ENCODE measurements at places on chromosomes 11 and 22.

- DNase-seq, result no peak
Observed at GRCh38 chr11:16804104-16804947, 65.9 kb downstream of the C11orf58 start.

- DNase-seq, result no peak
Observed at GRCh38 chr11:2951231-2952110, 22.3 kb upstream of the PHLDA2 start.

- DNase-seq, result no peak
Observed at GRCh38 chr22:26559961-26560575, 29.9 kb downstream of the TPST2 start.

DNA sequence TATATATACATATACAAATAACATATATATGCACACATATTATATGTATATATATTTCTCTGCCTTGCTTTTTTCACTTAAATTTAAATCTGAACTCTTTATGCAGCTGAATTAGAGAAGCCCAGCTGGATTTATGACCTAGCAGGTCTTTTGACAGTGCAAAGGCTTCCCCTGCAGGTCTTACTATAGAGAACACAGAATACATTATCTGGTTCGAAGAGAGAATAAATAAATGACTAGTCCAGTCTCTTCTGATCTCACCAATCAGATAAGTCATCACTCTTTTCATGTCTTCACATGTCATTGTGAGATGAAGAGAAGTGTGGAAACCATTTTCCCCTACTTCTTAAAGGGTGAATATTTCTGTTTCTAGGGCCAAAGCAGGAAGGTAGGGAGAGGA lies 58.2 kb downstream of the OR10A6 start:
- no peak for DNase-seq

DNA sequence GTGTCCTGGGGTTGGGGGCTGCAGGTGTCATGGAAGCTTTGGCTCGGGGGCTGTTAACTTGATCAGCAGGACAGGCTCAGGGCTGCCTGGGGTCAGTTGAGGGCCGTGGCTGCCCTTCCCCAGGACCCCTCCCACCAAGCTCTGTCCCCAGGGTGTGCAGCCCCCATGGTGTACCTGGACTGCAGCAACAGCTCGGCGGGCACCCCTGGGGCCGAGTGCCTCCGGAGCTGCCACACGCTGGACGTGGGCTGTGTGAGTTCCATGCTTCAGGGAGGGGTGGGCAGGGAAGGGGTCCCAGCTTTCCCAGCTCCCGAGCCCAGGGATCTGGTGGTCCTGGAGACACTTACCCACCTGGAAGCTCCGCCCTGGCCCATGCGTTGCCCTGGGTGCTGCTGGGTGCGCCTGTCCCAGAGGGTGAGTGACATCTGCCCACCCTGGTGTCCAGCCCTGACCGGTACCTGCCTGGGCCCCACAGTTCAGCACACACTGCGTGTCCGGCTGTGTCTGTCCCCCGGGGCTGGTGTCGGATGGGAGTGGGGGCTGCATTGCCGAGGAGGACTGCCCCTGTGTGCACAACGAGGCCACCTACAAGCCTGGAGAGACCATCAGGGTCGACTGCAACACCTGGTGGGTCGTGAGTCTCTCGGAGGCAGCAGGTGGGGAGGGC lies 11.3 kb downstream of the MUC5B start:
- no peak for DNase-seq

DNA sequence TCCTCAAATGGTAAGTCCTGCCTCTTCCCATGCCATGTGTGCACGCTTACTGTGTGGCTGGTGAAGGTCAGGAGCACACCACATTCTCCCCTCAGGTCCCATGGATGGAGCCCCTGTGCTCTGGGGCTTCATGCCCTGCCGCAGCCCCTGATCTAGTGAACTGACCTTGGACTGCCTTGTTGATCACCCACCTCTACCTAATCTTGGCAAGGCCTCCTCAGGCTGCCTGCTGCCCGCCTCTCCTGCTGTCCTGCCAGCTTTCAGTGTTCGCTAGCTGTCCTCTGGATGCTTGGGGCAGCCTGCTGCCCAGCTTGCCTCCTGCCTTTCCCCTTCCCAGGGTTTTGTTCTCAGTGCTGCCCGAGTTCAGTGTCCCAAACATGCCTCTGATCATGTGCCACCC lies 38.1 kb downstream of the CABIN1 start:
- no peak for DNase-seq

- DNase-seq, result no peak
Observed at GRCh38 chr11:9609841-9610240, 36.4 kb downstream of the WEE1 start.

DNA sequence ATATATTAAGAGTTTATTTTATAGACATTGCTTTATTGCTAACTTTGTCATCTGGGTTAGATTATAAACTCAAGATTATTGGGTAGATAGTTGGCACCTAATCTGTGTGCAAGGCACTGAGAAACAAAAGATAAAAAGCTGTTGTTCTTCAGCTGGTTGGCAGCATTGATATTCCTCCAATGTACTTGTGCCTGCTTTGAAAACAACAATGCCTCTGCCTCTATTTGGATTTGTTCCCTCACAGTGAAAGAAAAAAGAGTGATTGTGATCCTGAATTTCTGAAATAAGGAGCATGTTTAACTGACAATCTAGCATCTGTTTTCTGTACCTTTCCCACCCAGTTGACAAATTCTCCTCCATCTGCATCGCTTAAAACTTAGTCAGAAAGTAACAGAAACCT lies 98.3 kb downstream of the TYR start:
- no peak for DNase-seq

GRCh38 chr11:5620651-5621521 lies 3.9 kb upstream of the TRIM34 start:
- DNase-seq, result no peak

DNA sequence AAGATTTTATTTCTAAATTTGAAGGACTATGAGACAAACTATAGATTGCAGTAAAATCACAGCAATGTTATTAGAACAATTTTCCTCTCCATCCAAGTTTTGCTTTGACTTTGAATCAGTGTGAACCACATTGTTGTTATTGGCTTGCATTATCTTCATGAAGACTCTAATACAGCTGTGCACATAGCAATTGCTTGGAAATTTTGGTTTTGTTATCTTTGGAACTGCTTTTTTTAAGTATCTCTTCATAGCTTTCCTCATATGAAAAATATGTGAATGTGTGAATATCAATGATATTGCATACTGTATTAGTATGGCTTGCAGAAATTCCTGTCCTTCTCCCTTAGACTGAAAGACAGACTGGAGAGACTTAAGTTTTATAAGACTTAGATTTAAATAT lies 666.6 kb downstream of the LUZP2 start:
- DNase-seq, result no peak

DNA sequence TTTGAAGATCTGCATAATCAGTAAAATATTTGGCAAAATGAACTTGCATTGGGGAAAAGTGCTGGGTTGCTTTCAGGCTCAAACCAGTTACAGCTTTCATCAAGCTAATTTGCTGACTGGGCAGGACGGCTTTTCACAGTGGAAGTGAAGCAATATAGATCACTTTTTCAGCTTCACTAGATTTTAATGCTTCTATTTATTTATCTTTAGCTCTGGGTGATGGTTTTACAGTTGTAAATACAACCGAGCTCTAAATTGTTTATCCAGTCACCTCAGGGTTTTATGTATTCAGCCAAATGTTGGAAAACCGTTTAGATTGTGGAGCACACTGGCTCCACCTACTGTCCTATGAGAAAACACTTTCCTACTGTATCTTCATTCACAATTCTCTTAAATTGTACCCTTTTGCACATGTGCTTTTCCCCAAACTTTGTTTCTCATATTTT lies 58.2 kb downstream of the ACER3 start:
- DNase-seq, result no peak

DNA sequence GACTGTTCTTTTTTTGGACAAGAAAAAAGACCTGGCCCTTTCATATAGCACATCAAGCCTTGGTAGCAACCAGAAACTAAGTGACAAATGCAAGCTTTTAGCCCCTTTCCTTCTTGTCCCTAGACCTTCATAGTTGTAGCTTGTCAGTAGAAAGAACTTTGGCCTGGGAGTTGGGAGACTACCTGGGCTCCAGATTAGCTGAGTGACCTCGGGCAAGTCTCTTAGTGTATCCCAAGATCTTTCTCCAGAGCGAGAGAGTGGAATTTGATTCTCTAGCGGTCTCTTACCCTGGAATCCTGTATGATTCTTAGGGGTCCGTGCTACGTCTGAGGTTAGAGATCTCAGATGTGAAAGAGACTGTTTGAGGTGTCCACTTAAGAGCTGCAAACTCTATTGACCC lies 59.0 kb downstream of the ZNRF3 start:
- DNase-seq, result no peak

DNA sequence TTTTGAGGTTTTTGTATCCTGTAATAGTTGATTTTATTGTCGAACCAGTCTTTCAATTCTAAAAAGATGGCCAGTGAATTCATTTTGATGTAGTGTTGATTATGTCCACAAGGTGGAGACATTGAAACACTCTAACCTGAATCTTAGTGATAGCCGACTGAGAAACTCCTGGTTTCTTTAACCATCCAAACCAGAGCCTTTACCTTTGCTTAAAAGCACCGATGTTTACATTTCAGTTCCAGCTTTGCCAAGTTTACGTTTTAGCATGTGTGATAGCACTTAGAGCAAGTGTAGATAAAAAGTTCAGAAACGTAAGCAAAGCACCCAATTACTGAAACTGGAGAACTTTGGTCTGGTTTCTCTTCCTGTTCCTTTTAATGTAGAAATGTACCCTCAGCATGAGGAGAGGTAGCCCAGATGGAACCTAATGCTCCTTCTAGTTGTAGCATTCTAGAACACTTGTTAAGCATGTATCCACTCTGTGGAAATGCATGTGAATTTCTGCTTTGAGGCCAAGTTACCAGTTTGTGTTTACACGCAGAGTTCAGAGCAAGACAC lies 208.6 kb downstream of the DBX1 start:
- no peak for DNase-seq

GRCh38 chr22:37283393-37283937 lies 1.2 kb downstream of the CYTH4 start:
- no peak for DNase-seq

DNA sequence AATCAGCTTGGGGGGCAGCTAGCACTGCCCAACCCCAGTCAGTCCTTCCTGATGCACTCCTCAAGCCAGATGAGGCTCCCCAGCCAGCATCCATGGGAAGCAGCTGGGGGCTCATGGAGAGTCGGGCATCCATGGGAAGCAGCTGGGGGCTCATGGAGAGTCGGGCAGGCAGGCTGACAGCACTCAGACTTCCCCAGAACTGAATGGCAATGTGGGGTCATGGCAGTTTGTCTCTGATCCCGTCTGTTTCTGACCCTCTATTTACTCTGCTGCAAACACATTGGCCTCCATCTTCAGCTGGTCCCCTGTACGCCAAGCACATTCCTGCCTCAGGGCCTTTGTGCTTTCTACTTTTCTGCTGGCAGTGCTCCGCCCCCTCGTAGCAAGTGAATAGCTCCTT lies 314.8 kb downstream of the NTM start:
- no peak for DNase-seq

DNA sequence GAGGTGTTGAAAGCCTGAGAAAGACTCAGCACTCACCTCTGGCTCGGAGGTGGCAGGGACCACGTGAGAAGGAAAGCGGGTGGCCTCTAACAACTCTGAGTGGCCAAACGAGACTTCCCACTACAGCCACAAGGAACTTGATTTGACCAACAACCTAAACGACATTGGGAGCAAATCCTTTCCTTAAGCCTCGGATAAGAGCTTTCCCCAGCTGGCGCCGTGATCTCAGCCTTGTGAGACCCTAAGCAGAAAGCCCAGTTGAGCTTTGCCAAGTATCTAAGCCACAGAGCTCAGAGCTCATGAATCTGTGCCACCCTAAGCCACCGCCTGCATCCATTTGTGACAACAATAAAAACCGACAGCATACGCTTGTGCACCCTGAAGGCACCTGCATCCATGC lies 636.0 kb downstream of the TBC1D22A start:
- no peak for DNase-seq

- DNase-seq, result no peak
Observed at GRCh38 chr11:121406291-121406690, 45.8 kb upstream of the SORL1 start.

DNA sequence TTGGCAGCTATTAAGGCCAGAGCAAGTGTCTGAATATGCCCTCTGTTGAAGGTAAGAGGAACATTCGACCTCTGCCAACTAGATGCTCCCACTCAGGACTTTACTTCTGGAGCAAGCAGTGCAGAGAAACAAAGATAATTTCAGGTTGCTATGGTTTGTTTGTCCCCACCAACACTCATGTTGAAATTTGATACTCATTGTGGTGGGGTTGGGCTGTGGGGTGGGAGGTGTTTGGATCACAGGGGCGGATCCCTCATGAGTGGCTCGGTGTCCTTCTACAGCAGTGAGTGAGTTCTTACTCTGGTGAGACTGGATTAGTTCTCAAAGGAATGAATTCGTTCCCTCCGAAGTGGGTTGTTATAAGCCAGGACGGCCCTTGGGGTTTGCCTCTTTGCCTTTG lies 12.0 kb downstream of the OR8A1 start:
- no peak for DNase-seq

DNA sequence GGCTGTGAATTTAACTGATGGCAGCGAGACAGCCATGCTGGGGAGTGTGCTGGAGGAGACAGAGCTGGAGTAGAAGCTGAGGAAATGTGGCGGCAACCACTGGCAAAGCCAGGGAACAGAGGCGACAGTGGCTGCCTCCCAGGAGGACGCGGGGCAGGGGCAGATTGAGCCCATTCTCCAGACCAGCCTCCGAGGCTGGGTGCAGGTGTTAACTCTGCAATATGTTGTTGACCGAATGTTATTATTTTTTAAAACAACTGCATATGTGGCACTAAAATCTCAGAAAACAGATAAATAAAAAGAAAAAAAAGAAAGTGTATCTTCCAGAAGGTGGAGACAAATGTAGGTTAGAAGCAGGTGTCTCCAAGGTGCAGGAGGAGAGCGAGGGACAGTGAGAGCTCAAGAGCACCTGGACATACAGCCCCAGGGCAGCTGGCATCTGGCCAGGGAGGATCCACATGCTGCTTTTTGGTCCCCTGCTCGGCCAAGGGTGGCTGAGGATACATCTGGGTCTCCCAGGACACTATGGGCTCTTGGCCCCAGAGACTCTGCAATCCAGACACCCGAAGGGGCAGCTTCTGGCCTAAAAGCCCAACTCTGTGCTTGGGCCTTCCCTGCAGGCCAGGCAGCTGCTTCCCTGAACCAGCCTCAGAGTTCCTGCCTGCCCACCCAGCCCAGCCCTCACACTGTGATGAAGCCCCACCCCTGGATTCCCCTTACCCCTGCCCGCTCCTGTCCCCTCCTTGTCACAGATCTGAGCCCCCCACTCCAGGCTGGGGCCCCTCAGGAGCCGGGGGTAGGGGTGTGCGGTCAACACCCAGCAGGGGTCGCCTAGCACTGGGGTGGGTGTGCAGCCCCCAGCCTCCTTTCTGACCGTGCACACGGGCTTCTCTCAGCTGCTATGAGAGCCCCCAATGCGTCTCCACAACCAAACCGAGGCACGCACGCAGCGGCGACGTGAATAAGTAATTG lies 12.9 kb downstream of the RTN4R start:
- DNase-seq, result no peak

GRCh38 chr22:44956840-44957767 lies 52.7 kb downstream of the PHF21B start:
- no peak for DNase-seq

- DNase-seq, result peak; percentile 68
Observed at GRCh38 chr22:29245626-29246385, 22.0 kb downstream of the RHBDD3 start.

- DNase-seq, result no peak
Observed at GRCh38 chr22:46036558-46037408, 59.8 kb upstream of the WNT7B start.

GRCh38 chr11:46889689-46890475 lies 28.5 kb downstream of the LRP4 start:
- peak; percentile 81 for DNase-seq

GRCh38 chr11:18749681-18750319 lies 23.8 kb upstream of the IGSF22 start:
- no peak for DNase-seq

- no peak for DNase-seq
Observed at GRCh38 chr11:1878137-1879031, 13.3 kb downstream of the PRR33 start.

- no peak for DNase-seq
Observed at GRCh38 chr22:19641983-19642451, 72.3 kb upstream of the SEPTIN5 start.
